ENCODE measurements at places on chromosomes 3 and 15.

GRCh38 chr15:80837006-80837405 is 57.8 kb downstream of the CEMIP start:
- DNase-seq: no peak

- no peak for DNase-seq
Measured at GRCh38 chr3:142498397-142499180, 50.8 kb upstream of the XRN1 start.

GRCh38 chr3:65828706-65829105 is 210.0 kb downstream of the MAGI1 start:
- no peak for DNase-seq

- DNase-seq: no peak
Measured at GRCh38 chr15:31330111-31330785, 3.6 kb downstream of the KLF13 start.

- DNase-seq: no peak
Measured at GRCh38 chr3:52231502-52232278, 6.2 kb upstream of the TLR9 start.

GRCh38 chr3:123540285-123540684 is 44.6 kb downstream of the HACD2 start:
- DNase-seq: no peak
